ENCODE measurements at places on chromosomes 7 and 10. TPM values are rescaled to one million over a fixed set of nuclear protein-coding genes. Genes with fewer than 3 reads are reported as not detected.

The PLEKHS1 gene
- total RNA-seq = not detected

The NANOS1 gene
- total RNA-seq = 0.78 TPM

The HOXA9 gene
- 47.3 TPM for total RNA-seq

The KCP gene
- 0.03 TPM for total RNA-seq

The GNGT1 gene
- total RNA-seq = not detected

The NPSR1 gene
- not detected for total RNA-seq

The NFE2L3 gene
- 28.6 TPM for total RNA-seq

The PAX4 gene
- not detected for total RNA-seq

The PNPLA8 gene
- 17.4 TPM for total RNA-seq

The PDZD7 gene
- total RNA-seq = 0.85 TPM

The TEX47 gene
- not detected for total RNA-seq

The WIPF3 gene
- total RNA-seq = 0.41 TPM

The MAGI2 gene
- total RNA-seq = 0.51 TPM

The TAS2R4 gene
- total RNA-seq = 0.31 TPM

The CTAGE6 gene
- total RNA-seq = not detected

The RAB11FIP2 gene
- total RNA-seq = 9.3 TPM

The TDRD1 gene
- total RNA-seq = not detected

The ANKRD61 gene
- total RNA-seq = 0.28 TPM

The LRMDA gene
- total RNA-seq = not detected

The HMX2 gene
- total RNA-seq = not detected

The ZNF273 gene
- 5.5 TPM for total RNA-seq

The TMEM229A gene
- total RNA-seq = not detected

The FAM25G gene
- total RNA-seq = not detected

The ANKRD30A gene
- total RNA-seq = not detected

The MMD2 gene
- total RNA-seq = not detected

The GPRIN2 gene
- total RNA-seq = 0.58 TPM

The OR2A12 gene
- not detected for total RNA-seq

Measured in foreskin keratinocyte (primary cell).